ENCODE measurements at places on chromosomes 11 and 22.
A peak's percentile ranks its signal among the peaks of the same experiment; 100 is the strongest.

DNA sequence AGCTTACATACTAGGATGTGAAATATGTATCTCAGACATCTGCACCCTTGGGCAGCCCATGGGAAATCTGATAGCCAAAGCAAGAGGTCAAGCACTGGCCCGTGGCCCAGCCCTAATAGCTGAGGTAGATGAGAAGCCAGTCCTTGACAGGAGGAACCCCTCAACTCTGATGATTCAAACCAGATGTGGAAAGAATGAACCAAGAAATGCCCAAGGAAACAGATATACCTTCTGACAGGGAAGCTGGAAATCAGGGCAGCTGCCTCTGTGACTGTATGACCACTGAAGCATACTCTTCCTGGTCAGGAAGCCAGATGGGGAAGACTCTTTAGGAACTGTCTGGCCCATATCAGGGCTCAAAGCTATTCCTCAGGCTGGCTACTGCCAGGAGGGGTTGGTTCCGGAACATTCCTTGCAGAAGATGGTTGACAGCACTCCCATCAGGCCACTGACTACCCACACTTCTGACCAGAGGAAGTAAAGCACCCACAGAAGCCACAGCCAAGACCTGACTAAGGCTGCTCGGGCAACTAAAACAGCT lies 124.2 kb downstream of the SWAP70 start:
- no peak for DNase-seq

GRCh38 chr11:95668131-95668530 lies 121.5 kb downstream of the FAM76B start:
- DNase-seq: no peak

DNA sequence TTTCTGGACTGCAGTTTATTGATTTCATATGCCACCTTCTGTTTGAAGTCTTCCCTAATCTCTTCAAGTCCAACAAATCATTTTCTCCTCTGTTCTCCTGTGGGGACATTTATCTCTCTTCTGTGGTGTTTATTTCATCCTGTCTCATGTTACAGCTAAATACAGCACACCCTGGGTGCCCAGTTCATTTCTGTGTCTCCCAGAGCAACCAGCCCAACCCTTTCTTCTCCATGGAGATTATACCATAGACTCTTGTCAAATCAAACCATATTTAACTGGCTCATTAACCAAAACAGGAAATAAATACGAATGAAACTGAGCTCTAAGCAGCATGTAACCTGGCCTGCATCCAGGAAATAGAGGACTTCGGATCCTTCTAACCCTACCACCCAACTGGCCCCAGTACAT lies at the start of gene MS4A8:
Gene MS4A8 (plus strand): TSS at position 329 of the 408 bp plus-strand sequence. CDS start 1,249 bp downstream, outside the sequence.
- no peak for DNase-seq

DNA sequence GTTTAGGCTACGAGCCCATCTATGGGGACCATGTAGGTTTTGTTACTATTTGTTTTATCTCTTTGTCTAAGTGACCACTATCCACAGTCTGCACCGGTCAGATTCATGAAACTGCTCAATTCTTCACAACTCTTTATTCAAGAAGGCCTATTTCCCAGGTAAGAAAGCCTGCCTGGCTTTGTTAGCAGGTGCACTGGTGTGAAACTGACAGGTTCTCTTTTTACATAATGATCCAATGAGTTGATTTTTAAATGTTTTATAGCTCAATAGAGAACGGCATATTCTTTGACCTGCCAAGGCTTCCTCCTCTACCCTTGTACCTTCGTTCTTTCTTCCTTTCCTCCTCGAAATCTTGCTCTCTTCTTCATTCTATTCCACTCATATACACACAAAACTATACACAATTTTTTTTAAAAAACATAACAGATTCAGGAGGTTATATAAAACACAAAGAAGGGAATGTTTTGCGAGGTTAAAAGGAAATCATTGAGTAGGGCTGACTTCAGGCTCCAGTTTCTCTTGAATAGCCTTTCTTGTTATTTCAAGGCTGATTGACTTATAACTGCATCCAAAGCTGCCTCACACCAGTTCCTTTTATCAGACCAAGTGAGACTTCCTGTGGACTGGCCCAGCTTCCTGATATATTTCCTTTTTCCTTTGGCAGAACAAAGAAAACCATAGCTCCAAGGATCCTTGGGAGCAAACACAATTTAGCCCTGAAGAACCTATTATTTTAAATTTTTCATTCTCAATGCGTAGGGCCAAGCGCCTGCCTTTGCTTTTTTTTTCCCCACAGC lies 11.4 kb downstream of the FLI1 start:
- no peak for DNase-seq

DNA sequence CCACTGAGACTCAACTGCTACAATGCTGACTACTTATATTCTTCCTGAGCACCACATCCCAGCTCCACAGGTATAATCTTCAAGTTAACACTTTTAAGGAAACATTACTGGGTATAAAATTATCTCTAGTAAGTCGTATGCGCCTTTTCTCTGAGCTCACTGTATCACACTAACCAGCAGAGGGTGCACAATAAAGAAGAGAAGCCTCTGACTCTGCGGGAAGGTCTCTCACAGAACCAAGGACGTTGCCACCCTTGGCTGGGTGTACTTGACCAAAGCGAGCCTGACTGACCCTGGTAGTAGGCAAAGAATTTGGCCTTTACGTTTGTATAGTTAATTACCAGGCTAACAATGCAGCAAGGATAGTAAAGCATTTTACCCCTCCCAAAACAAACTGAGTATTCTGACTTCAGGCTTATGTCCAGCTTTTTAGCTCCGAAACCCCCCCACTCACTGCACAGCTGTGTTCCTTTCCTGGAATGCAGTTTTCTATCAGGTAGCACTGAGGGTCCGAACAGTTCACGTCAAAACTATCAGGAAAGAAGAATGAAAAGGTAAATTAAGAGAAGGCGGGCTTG lies at the start of gene BTBD18:
Gene BTBD18 (minus strand): TSS at position 144 of the 578 bp plus-strand sequence. CDS start 631 bp downstream, outside the sequence.
- DNase-seq: peak; percentile 49

GRCh38 chr11:10528121-10528520 lies 12.9 kb downstream of the RNF141 start:
- DNase-seq: no peak

DNA sequence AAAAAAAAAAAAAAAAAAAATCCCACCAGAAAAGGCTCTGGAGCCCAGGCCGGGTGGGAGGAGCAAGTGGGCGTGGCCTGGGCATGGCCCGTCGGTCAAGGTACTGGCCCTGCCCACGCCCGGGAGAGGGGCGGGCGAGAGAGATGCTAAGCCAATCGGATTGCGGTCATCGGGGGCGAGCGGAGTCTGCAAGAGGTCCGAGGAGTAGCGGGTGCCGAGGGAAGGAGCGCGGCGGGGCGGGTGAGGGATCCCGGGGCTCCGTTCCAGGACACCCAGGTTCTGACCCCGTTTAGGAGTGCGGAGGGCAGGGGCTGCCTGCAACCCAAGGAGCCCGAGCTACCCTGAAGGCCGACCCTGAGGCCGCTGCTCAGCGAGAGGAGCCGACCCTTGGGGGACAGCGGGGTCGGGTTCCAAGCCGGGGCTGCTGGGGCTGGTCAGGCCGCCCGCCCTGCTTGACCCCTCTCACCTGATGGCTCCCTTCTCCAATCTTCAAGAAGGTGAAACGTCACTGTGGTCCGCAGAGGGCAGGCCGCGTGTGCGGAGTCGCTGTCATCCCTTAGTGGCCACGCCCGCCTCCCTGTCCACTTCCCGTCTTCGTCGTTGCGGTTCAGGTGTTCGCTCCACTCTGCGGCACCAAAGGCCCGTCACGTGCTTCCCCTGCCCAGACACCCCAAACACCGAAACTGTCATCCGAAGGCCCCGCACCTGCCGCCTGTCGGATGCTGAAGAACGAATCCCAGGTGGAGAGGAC lies 11.1 kb upstream of the TAB1 start:
- DNase-seq: no peak

- no peak for DNase-seq
Measured at GRCh38 chr11:41379084-41379483, 80.4 kb downstream of the LRRC4C start.

DNA sequence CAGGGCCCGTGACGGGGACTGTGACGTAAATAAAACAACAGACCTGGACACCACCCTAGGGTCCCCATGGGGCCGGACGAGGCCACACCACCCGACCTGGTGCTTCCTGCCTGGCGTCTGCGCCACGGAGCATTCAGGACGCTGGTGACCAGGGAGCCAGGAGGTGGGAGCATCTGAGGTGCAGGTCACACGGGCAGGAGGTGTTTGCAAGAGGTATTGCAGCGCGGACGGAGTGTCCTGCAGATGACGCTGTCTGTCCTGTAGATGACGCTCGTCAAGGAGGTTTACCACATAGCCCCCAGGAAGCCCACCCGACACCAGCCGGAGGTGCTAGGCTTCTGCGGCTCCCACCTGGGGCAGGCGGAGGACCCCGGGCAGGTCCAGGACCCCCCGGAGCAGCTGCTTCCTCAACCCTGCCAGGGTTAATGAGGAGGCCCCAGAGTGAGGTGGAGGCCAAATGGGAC lies 986 bp upstream of the MUC5B start:
- DNase-seq: no peak

DNA sequence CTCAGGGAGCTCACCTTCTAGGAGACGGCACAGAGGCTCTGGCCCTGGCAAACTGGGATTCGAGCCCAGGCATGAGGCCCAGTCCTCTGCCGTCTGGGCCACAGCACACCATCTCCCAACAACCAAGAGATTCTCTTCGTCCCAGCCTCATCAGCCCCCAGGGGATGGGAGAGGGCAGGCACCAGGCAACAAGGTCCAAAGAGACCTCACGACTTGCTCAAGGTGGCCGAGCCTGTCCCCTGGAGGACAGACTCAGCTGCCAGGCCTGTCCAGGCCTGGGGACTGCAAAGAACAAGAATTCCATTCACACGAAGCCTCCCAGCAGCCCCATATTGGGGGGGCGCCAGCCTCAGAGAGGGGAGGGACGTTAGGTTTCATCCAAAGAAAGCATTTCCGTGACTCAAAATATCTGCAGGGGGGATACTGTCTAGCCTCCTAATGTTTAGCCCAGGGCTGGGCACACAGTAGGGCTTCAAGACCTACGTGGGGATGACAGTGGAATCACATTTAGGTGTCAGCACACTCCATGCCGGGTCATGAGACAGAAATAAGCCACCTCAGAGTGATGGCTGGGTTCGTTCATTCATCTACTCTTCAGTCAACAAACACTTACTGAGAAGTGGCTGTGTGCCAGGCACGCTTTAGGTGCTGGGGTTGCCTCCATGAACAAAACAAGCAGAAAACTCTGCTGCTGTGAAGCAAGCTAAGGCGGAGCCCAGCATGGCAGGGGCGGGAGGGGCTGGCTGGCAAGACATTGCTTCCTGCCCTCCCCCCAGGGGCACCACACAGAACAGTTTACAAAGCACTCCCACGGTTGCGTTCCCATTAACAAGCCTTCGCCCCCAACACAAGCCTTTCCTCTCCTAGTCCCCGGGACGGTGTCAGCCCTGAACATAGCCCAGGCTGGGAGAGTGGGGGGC lies 1.2 kb downstream of the CARNS1 start:
- no peak for DNase-seq

DNA sequence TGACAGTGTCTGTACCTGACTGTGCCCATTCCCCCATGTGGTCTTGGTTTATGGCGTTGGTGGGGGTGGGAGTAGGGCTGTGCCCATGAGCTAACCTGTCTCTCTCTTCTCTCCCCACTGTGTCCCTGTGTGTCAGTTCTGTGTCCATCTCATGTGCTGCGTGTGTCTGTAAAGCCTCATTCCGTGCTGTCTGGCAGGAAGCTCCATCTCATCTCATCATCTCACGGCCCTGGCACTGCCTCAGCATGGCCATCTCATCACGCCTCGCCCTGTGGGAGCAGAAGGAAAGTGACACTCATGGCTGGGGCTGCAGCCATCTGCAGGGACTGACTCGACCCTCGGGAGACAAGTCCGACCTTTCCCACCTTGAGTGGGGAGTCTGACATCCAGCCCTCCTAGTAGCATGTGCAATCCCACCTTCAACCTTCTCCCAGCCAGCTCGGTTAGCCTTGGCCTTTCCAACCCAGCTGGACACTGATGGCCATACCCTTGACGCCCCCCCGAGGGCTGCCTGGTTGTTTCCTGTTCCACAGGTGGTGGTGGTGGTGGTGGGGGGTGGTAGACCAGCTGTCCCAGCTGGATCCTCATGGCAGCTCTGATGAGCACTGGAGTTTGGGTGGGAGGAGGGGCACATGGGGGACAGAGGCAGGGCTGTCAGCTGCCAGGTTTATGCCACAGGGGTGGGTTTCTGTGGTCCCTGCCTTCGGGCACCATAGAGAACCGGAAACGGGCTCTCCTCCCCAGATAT lies 19.0 kb downstream of the MYO18B start:
- no peak for DNase-seq

- DNase-seq: no peak
Measured at GRCh38 chr11:123531325-123531724, 101.3 kb downstream of the GRAMD1B start.

DNA sequence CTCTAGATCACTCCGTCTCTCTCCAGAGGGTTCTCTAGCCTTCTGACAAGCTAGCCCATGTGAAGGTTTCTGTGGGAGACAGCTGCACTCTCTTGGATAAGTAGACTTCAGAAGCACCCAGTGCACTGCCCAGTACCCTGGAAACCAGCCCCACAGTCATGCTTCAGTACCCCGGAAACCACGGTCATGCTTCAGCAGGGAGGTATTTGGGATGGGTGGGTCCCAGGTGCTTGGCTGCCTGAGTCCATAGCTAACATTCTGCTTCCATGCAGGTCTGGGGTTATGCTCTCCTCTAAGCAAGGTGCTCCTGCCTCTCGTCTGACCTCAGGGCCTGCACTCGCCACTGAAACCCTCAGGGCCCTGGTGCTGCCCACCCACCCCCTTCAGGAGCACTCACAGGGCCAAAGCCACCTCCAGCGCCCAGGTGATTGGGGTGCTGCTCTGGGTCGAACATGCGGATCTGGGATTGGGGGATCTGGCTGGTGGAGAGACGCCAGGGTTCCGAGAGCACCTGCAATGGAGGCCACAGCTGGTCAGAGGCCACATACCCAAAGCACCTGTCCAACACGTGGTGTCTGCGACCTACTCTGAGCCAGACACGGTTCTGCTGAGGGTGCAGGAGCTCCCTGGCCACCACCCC lies 7.3 kb upstream of the SYCE3 start:
- DNase-seq: no peak

- no peak for DNase-seq
Measured at GRCh38 chr11:26112264-26112663, 219.7 kb upstream of the ANO3 start.

- DNase-seq: no peak
Measured at GRCh38 chr11:86673055-86673843, 833 bp upstream of the ME3 start.

DNA sequence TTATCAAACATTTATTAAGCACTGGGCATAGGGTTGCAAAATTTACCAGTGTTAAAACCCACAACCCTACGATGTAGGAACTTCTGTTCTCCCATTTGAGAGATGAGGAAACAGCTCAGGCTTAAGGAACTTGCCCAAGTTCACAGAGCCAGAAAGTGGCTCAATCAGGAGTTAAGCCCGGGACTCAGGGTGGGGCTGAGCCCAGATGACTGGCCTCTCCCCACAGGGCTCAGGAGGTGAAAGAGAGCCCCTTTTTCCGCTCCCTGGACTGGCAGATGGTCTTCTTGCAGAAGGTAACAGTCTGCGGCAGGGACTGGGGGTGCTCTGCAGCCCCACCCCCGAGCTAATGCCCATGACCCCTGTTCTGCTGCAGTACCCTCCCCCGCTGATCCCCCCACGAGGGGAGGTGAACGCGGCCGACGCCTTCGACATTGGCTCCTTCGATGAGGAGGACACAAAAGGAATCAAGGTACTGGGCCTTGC lies 5.6 kb upstream of the ANKRD13D start:
- no peak for DNase-seq

- no peak for DNase-seq
Measured at GRCh38 chr22:28718044-28718443, 23.6 kb downstream of the CHEK2 start.

All from RKO (cell line).